Activated CD4-positive, CD25-positive, alpha-beta regulatory T cell (primary cell): ENCODE measurements at places on chromosomes 16 and 17.
A peak's percentile ranks its signal among the peaks of the same experiment; 100 is the strongest.

- no peak for DNase-seq
These were observed 19.5 kb downstream of the PMM2 start for GRCh38 chr16:8816967-8817655.

DNA sequence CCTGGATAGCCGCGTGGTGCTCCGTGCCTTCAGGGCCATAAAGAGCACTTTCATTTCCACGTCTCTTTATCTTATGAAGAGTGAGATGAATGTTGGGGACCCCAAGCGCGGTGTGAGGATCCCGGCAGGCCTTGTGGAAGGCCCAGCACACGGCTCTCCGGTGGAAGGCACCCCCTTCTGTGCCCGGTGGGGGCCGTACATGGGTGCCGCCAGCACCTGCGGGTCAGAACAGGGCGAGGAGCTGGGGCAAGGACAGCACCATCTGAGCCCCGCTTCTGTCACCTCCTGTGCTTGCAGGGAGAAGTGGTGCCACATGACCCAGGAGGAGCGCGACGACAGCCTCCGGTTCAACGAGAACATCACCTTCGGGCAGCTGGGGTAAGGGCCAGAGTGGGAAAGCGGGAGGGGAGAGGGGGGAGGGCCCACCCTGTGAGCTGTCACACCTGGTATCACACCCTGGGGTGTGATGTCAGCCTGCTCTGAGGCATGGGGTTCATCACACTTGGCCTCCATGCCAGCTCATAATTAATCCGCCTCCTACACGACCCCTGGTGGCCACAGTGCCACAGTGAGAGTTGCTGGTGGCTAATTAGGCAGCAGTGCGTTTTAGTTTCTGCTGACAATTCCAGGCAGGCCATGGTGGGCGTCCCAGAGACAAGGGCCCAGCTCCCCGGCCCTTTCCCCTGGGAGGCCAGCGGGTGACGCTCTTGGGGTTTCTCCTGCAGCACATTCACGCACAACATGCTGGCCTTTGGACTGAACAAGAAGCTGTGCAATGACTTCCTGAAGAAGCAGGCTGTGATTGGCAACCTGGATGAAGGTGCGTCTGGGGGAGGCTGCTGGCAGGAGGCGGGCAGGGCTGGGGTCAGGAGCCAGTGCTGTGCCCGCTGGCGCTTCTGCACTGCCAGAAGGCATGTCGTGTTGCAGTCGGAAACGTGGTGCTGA, 25.7 kb downstream of the CIBAR2 start:
- DNase-seq, result peak; percentile 63

GRCh38 chr16:72930396-72930795, 117.5 kb downstream of the ZFHX3 start:
- no peak for DNase-seq

GRCh38 chr17:51016099-51016498, 104.6 kb downstream of the SPAG9 start:
- DNase-seq, result no peak

DNA sequence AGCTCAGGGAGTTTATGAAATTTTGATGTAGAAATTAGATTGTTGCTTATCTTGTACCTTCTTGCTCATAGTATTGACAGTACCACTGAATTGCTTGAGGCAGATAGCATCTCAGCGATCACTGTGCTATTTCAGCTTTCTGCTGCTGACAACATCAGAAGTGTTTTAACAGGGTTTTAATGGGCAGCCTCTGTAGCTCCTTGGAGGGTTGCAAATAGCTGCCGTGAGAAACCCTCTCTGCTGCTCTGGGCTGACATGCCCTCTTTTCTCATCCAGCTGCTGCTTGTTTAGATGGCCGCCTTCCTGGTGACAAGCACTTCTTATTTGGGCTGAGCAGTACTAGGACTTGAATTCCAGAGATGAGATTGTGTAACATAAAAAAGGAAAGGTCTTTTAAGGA, 180.2 kb upstream of the TBX2 start:
- DNase-seq, result no peak

DNA sequence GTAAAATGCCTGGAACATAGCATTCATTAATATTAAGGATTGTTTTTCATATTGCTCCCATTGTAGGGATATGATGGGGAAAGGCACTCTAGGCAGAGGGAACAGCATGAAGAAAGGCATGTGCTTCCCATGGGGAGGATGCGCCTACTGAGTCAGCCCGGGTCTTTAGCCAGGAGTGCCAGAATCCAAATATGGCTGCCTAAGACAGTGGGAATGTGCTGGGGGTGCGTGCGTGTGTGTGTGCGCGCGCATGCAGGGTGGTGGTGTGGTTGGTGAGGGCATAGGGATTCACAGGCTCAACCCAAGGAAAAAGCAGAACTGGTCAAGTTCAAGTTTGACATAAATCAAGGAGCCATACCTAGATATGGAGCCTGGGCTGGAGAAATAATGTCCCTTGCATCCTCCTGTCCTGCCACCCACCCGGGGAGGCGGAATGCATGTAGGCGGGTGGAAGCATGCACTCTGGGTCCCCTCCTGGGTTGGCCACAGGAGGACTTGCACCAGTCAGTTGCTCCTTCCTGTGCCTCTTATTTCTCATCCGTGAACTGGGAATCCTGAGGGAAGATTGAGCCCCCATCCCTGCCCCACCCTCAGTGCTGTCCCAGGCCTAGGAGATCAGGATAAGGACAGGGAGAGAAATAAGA, 18.6 kb upstream of the NDRG4 start:
- no peak for DNase-seq

GRCh38 chr17:60528828-60529227, 2.8 kb upstream of the APPBP2 start:
- DNase-seq, result no peak

DNA sequence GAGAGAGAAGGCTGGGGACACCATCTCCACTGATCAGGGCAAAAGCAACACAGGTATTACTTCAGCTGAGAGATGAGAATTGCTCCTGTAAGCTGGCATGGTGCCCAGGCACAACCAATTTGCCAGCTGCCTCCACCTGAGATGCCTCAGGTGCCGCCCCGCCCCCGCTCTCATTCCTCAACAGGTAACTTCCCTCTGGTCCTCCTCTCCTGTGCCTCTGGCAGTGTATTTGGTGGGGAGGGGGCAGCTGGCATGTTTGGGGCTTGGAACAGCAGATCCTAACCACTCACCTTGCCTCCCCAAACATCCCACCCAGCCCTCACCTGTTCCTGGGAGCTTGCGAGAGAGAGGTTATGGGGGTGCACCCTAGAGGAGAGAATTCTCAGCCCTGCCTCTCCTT, 2.9 kb upstream of the SRCIN1 start:
- DNase-seq, result no peak

DNA sequence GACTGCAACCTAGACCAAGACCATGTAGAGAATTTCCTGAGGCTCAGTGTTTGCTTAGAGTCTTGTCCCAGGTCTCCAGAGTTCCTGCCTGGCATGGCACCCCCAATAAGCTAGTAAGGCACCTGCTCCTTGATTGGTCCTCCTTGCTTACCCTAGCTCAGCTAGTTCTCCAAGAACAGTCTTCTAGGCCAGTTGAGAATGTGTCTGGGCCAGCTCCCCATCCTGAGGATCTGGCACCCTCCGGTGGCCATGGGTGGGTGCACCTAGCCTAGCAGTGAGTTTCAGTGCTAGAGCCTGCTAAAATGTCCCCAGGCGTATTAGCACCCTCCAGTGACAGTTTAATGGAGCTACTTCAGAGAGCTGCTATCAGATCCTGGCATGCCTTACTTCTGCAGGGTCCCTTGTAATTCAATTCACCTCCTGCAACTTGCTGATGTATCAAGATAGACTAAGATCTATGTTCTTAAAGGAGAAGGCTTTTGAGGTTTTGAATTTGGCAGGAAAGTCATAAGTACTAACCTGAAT, 44.4 kb upstream of the MED13 start:
- DNase-seq, result no peak

GRCh38 chr17:7775051-7775450, 57.5 kb downstream of the DNAH2 start:
- DNase-seq, result no peak

DNA sequence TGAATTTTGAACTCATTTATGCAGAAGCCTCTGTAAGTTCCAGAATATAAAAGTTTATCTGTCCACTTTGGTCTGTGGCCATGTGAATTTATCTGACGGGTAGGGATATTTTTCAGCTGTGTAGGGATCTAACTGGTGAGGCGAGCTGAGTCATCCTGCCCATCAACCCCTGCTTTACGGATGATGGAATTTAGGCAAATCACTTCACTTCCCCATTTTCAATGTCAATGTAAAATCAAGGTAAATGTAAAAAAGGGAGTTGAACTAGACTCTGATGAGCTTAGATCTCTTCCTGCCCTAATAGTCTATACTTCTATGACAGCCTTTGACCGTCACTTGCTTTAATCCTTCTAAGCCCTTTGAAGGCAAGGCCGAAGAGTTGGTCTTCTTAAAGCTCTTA, 2.6 kb downstream of the SLC16A6 start:
- no peak for DNase-seq

DNA sequence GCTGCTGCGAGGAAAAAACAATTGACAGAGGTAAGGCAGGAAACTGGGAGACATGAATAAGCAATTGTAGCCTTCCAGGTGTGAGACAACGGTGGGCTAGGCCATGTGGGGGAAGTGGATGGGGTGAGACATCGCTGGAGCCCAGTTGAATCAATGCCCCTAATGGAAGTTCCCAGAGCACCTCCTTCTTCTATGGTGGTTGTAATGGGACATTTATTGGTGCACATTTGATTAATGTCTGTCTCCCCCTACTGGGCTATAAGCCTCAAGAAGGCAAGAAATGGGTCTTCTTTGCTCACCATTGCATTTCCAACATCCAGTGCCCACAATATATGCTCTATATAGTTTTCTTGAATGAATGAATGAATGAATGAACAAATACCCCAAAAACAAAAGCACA, 22.7 kb upstream of the CD300E start:
- no peak for DNase-seq

GRCh38 chr16:8928467-8928957, 35.2 kb downstream of the USP7 start:
- DNase-seq, result no peak

DNA sequence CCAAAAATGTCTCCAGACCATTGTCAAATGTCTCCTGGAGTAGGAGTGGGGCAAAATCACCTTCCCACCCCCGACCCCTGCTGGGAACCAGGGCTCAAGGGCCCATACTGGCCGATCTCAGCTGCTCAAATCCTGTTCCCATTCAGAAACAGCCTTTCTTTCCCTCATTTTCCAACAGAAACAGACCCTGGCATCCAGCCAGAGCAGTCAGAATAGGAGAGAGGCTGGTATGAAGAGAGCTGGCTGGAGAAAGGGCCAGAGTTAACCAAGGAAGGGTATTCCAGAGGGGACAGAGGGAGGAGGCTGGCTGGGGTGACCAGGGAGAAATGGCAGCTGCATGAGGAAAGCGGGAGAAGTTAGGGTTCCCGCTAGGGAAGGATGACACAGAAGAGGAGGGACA, 199.1 kb downstream of the XYLT1 start:
- DNase-seq, result no peak

GRCh38 chr17:51298508-51299371, 38.4 kb downstream of the UTP18 start:
- no peak for DNase-seq
